Astrocyte of the cerebellum (primary cell): ENCODE measurements at places on chromosomes 2 and 18.
A peak's percentile ranks its signal among the peaks of the same experiment; 100 is the strongest.

DNA sequence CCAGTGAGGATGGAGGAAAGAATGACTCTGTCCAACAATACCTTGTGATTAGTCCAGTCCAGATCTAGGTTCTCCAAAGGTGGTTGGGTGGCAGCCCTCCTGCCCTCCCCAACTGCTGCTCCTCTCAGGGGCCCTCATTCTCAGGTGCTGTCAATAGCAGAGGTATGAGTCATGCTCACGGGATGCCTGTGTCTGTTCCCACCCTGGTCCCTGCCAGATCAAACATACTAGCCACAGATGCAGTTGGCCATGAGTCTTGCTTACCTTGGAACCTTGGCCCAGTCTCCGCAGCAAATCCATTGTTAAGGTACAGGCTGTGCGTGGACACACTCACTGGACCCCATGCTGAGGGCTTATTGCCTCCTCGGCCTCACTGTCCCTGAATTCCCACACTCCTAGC is 24.9 kb upstream of the RPIA start:
- no peak for DNase-seq

- no peak for DNase-seq
Observed at GRCh38 chr18:5964996-5965395, 69.7 kb upstream of the TMEM200C start.

GRCh38 chr18:49052891-49053644 is 102.3 kb upstream of the SMAD7 start:
- peak; percentile 96 for DNase-seq

- DNase-seq = no peak
Observed at GRCh38 chr2:14677039-14677438, 44.5 kb downstream of the LRATD1 start.

GRCh38 chr18:47260120-47260923 is 8.9 kb upstream of the SKOR2 start:
- peak; percentile 16 for DNase-seq

- DNase-seq = no peak
Observed at GRCh38 chr2:72806280-72806945, 19.4 kb downstream of the EXOC6B start.

GRCh38 chr2:10546975-10547391 is 98.9 kb upstream of the ODC1 start:
- no peak for DNase-seq

DNA sequence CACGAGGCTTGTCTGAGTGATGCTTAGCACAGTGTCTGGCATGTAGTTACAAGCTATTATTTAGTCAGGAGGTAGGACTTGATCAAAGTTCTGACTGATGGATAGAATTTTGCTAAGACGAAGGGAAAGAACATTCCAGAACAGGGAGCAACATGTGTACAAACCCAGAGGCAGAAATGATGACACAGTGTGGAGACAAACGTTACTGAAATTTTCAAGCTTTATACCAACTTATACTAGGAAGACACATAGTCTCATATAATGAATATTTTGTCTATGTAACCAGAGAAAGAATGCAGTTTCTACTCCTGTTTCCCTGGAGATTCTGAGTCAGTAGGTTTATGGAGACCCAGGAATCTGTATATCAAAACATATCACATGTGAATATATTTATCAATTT is 123.4 kb downstream of the FAM124B start:
- no peak for DNase-seq

- DNase-seq = no peak
Observed at GRCh38 chr18:40258311-40258710, 1696.7 kb upstream of the PIK3C3 start.

GRCh38 chr2:67277450-67277849 is 119.7 kb upstream of the ETAA1 start:
- no peak for DNase-seq

DNA sequence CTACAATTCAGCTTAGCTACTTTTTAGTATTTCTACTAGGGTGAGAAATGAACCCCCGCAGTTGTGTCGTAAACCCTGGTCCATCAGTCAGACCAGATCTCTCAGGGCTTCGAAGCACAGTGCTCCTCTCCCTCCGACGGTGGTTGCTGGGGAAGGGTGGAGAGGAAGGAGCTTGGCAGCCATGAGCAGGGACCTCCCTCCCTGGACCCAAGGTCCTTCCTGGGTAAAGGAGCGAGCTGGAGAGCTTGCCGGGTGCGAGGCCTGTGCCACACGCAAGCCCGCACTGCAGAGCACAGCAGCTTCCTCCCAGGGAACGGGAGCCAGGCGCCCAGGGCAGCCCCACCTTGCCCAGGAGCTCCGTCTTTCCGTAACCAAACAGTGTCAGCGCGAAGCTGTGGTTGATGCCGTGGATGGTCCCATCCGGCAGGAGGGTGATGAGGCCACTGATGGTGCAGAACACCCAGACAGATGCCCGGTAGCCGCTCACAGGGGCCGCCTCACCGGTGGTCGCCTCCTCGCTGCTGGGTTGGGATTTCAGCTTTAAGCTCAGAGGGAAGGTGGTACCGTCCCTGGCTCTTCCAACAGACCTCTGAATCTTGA is 12.5 kb downstream of the PASK start:
- DNase-seq = no peak

GRCh38 chr18:9828506-9829396 is 57.0 kb upstream of the TXNDC2 start:
- DNase-seq = no peak
